ENCODE measurements at places on chromosomes 16 and 17.

- DNase-seq = no peak
These were observed 103.0 kb downstream of the RAB11FIP4 start for GRCh38 chr17:31494259-31495021.

GRCh38 chr17:65371702-65372101 lies 189.7 kb downstream of the AXIN2 start:
- DNase-seq = no peak

GRCh38 chr17:30234964-30235363 lies 533 bp downstream of the SLC6A4 start:
- DNase-seq = no peak

GRCh38 chr17:78585006-78585630 lies 7.9 kb upstream of the DNAH17 start:
- DNase-seq = no peak

- no peak for DNase-seq
These were observed at the start of the genes CCDC78 and HAGHL for GRCh38 chr16:726438-727290. Gene CCDC78, minus strand, starts transcription at chr16:726443. Its CDS starts 76 bp downstream, at chr16:726367. Gene HAGHL, plus strand, starts transcription at chr16:727106. Its CDS starts 404 bp downstream, at chr16:727510.

- no peak for DNase-seq
These were observed 527 bp downstream of the CIAPIN1 start for GRCh38 chr16:57446531-57447185.

All from glomerular endothelial cell (primary cell).